ENCODE measurements at places on chromosomes 12 and 14.

DNA sequence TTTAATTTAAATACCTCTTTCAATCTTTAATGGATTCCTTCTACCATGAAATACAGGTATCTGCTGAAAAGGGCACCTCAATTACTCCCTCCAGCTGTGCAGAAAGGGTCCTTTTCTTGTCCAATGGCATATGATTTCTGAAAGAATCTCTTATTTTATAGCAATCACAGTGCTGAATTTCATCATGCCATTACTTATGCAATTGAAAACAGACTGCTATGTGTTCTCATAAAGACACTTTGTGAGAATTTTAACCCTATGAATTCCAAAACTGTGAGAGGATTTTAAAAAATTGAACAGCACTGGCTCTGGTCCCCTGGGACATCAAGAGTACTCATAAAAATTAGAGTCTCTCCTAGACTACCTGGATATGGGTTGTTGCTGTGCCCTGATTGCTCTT, 45.9 kb upstream of the CNOT2 start:
- no peak for DNase-seq

DNA sequence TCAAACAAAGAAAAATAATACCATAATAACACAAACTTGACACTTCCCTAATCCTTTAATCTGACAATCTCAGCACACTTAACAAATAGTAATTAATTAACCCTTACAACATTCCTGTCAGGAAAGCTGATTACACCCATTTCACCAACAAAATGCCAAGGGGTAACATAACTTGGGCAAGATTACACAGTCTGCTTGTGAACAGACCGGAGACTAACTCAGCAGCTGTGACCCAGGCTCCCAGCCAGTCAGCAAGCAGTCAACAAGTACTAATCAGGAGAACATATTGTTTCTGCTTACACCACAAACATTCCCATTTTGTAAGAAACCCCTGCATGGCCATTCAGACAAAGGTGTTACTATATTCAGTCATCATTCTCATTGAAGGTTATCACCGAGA, 592.5 kb upstream of the FLRT2 start:
- DNase-seq: no peak

GRCh38 chr14:54567639-54568561, 972 bp downstream of the SAMD4A start:
- peak; percentile 17 for DNase-seq

GRCh38 chr14:88422919-88423650, 37.6 kb downstream of the SPATA7 start:
- no peak for DNase-seq

- DNase-seq: no peak
Observed at GRCh38 chr14:24613241-24613640, 3.8 kb upstream of the GZMH start.

GRCh38 chr14:75141967-75142366, 15.1 kb upstream of the NEK9 start:
- no peak for DNase-seq

DNA sequence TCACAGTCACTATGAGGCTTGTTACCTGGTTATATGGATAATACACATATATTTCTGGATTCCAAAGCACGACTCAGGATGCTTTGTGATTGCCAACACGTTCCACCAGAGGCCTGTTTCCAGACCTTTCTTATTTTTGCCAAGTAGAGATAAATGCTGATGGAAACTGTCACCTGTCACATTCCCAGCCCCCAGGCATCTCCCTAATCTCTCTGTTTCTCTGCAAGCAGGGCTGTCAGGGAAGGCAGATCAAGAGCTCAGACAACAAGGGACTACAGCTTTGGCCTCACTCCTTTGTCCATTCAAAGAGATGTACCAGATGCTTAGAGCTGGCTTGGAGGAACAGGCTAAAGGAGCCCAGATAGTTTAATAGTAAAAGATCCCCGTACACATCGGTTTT, 21.8 kb upstream of the DDHD1 start:
- DNase-seq: no peak

DNA sequence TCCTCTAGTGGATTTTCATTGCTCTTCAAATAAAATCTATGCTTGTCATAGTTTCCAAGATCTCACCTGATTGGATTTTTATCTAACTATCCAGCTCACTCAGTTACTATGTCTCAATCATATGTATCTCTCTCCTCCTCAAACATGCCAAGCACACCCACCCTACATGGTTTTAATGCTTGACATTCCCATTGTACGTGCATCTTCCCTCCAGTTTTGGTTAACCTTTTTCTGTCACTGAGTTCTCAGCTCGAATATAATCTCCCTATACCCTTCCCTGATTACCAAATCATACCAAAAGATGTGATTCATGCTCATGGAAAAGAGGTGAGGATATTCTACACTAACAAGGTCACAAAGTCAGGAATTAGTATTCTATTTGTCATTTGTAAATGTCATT, 12.0 kb upstream of the PTPRQ start:
- DNase-seq: no peak

DNA sequence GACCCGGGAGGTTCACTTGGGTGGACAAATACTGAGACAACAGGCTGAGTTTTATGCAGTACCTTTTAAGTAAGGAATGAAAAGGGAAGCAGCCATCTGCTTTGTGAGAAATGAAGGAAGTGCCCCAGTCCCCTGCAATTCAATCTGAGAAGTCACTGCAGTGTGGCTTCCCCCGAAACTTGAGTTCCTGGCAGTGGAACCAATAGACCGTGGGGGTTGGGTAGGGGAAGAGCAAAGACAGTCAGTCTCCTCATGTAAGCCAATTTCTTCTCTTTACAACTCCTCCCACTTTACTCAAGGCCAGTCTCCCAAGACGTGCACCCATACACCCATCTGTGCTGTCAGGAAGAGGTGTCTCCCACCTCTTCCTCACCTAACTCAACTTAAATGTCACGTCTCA, 206.5 kb downstream of the BCAT1 start:
- no peak for DNase-seq

DNA sequence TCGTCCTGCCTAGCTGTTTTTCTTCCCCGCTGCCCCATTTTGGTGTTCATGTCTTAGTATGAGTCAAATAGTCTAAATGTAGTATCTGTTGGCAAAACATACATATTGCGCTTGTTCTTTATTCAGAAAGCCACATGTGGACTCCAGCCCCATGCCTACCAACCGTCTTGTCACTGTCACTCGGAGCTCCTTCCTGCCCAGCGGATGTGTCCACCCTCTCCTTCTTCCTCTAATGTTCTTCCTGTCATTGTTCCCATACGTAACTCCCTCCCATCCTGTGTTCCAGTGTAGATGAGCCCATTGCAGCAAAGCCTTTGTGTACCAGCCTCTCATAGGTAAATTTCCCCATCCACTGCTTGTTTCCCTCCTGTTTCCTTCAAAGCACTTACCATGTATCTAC, 120.5 kb downstream of the TMX1 start:
- DNase-seq: no peak

Measured in stimulated activated effector memory CD8-positive, alpha-beta T cell treated with anti-CD3 and anti-CD28 coated beads, Interleukin-12 subunit alpha, Interleukin-12 subunit beta, amount 100 ng/mL, for 72 hours (primary cell).